ENCODE measurements at places on chromosomes 4 and X. TPM values are rescaled to one million over a fixed set of nuclear protein-coding genes. Genes with fewer than 3 reads are reported as not detected.

The IL2RG gene
- 8.0 TPM for total RNA-seq

The BTK gene
- 3.9 TPM for total RNA-seq

The GYPB gene
- not detected for total RNA-seq

The SPON2 gene
- total RNA-seq = 35.3 TPM

The DMD gene
- 57.0 TPM for total RNA-seq

The PNMA6F gene
- not detected for total RNA-seq

DNA sequence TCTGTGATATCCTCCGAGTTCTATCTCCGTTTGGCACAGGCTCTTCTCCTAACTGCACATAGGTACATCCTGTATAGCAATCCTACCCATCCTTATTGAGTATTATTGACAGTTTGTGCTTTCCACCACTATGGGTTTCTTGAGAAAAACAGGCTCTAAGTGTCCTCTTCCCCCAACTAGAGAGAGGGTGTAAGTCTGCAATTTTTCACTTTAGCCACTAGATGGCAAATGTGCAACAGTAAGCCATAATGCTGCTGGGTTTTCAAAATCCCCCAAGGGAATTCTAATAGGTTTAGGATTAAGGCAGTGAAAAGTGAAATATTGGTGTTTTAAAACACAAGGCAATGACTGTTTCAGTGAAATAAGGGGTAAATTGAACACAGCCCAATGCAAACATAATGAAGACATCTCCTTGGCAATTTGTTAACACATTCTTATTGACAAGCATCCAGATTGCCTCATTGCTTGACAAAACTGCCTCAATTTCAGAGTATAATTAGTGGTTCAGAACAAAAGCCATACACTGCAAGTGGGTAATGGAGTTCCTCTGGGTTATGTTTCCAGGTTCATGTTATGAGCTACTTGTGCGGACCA lies 239.0 kb upstream of the HTR2C start:
- H3K4me1 ChIP-seq = no peaks in the 10 kb centered on the region
- no peak for DNase-seq
- H3K36me3 ChIP-seq = no peaks in the 10 kb centered on the region
- H3K27ac ChIP-seq = no peak overlapping the region
- H3K27me3 ChIP-seq = peaks cover 46% of the 10 kb centered on the region
- H3K4me3 ChIP-seq = no peak overlapping the region

DNA sequence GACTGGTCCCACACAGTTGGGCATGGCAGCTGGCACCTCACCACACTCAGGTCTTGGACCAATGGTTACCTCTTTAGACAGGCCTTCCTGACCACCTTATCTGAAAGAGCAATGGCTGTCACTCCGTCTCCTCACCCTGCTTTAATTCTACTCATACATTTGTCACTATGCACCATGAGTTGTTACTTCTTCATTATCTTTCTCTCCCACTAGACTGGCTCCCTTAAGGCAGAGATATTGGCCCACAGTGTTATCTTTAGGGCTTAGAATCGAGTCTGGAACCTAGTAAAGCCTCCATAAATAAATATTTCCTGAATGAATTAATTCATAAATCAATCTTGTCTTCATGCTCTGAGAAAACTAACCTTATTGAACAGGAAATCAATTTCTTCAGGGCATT lies 46.6 kb downstream of the DCHS2 start:
- no peak for DNase-seq
- H3K27ac ChIP-seq = no peak overlapping the region
- no peaks in the 10 kb centered on the region for H3K36me3 ChIP-seq
- H3K27me3 ChIP-seq = no peaks in the 10 kb centered on the region
- no peaks in the 10 kb centered on the region for H3K4me1 ChIP-seq

DNA sequence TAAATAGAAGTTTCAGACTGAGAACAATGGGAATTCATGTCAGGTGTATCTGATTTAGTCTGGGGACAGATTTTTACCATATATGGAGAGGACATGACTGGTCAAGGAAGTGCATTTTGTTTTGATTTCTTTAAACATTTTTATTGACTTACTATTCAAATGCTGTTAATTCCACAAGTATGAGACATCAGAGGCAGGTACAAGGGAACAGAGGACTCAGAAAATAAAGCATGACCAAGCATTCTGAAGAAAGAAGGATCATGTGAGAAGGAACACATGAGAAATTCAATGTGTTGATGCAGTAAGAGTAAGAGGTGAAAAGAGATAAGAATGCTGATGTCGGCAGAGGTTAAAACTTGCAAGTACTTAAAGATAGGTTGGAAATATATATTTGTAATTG lies 1452.6 kb downstream of the PCDH7 start:
- no peaks in the 10 kb centered on the region for H3K36me3 ChIP-seq
- H3K27ac ChIP-seq = no peak overlapping the region
- no peaks in the 10 kb centered on the region for H3K27me3 ChIP-seq
- no peak for DNase-seq
- H3K4me1 ChIP-seq = no peaks in the 10 kb centered on the region
- no peak overlapping the region for H3K4me3 ChIP-seq

- H3K27ac ChIP-seq = no peak overlapping the region
- DNase-seq = no peak
- no peaks in the 10 kb centered on the region for H3K4me1 ChIP-seq
- H3K4me3 ChIP-seq = no peak overlapping the region
These were observed 348.2 kb downstream of the KCTD8 start for GRCh38 chr4:44100456-44100855.

- no peak for DNase-seq
- H3K4me3 ChIP-seq = no peak overlapping the region
- H3K27ac ChIP-seq = no peak overlapping the region
- H3K4me1 ChIP-seq = no peaks in the 10 kb centered on the region
- H3K27me3 ChIP-seq = no peaks in the 10 kb centered on the region
These were observed 512.2 kb upstream of the INTU start for GRCh38 chr4:127120441-127121090.

DNA sequence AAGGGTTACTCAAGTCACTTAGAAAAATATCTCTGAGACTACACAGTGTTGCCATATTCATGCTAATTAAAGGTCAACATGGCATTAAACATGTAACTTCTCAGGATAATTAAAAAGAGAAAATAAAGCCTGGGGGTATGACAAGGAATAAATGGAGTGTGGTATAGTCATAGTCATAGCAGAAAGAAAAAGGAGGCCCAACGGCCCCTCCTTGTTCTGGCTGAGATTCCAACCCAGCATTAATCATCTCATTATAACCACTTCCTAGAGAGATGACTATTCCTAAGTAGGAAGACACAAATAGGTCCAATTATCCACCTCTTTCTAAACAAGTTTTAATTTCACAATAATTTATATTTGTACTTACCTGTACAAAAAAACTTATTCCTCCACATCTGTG lies 778.4 kb upstream of the AADAT start:
- no peak for DNase-seq
- no peak overlapping the region for H3K4me3 ChIP-seq
- no peak overlapping the region for H3K27ac ChIP-seq
- H3K36me3 ChIP-seq = no peaks in the 10 kb centered on the region
- H3K27me3 ChIP-seq = no peaks in the 10 kb centered on the region

GRCh38 chr4:80239480-80240150 lies 26.8 kb upstream of the FGF5 start:
- no peak overlapping the region for H3K4me3 ChIP-seq
- no peaks in the 10 kb centered on the region for H3K4me1 ChIP-seq
- DNase-seq = no peak
- no peaks in the 10 kb centered on the region for H3K36me3 ChIP-seq

DNA sequence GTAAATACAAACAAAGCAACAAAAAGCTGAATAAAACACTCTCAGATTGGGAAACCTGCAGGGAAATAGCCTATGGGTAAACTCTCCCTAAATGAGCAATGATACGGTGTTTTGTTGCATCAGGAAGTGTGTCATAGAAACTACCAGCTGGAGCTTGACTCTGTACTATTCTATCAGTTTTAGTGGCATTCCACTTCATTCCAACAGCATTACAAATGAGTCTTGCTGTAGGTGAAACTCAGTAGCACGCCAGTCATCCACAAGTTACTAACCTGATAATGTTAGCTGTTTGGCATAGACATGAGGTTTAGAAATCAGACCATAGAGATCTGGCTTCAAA lies 24.9 kb downstream of the FGFBP1 start:
- H3K27me3 ChIP-seq = no peaks in the 10 kb centered on the region
- no peak overlapping the region for H3K27ac ChIP-seq
- no peak for DNase-seq
- no peak overlapping the region for H3K4me3 ChIP-seq
- H3K36me3 ChIP-seq = no peaks in the 10 kb centered on the region
- H3K4me1 ChIP-seq = no peaks in the 10 kb centered on the region
